Natural killer cell treated with Interleukin-12 subunit alpha and Interleukin-12 subunit beta and Interleukin-15 and Interleukin-18, amount 100 ng/mL, for 72 hours (primary cell): ENCODE measurements at places on chromosomes 1 and 21. TPM values are rescaled to one million over a fixed set of nuclear protein-coding genes. Genes with fewer than 3 reads are reported as not detected.

GRCh38 chr21:31733551-31734149 is 1.7 kb upstream of the SCAF4 start:
- H3K36me3 ChIP-seq: no peaks in the 10 kb centered on the region
- H3K27me3 ChIP-seq: no peaks in the 10 kb centered on the region
- DNase-seq: no peak
- H3K4me1 ChIP-seq: peaks cover 9% of the 10 kb centered on the region
- H3K27ac ChIP-seq: no peak overlapping the region
- H3K4me3 ChIP-seq: no peak overlapping the region

GRCh38 chr21:34726627-34727337 is 58.0 kb downstream of the CLIC6 start:
- H3K27me3 ChIP-seq: peaks cover 14% of the 10 kb centered on the region
- DNase-seq: no peak
- peaks cover 11% of the 10 kb centered on the region for H3K4me1 ChIP-seq
- H3K4me3 ChIP-seq: no peak overlapping the region

DNA sequence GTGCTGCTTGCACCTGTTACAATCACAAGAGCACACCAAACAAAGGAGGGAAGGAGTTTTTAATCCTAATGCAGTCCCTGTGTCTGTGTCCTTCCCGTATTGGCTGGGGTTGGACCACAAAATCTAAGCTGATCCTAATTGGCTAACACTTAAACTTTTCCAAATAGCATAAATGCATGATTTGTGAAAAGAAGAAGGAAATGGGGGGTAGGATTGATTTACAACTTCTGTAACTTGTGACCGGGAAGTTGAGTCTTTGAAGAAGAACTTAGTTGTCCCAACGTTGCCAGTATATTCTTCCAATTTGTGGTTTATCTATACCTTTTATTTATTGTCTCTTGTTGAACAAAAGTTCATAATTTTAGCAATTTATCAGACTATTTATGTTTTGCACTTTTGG is 11.8 kb upstream of the IPP start:
- peaks cover 10% of the 10 kb centered on the region for H3K27me3 ChIP-seq
- H3K4me3 ChIP-seq: no peak overlapping the region
- no peaks in the 10 kb centered on the region for H3K4me1 ChIP-seq
- H3K36me3 ChIP-seq: no peaks in the 10 kb centered on the region
- DNase-seq: no peak

DNA sequence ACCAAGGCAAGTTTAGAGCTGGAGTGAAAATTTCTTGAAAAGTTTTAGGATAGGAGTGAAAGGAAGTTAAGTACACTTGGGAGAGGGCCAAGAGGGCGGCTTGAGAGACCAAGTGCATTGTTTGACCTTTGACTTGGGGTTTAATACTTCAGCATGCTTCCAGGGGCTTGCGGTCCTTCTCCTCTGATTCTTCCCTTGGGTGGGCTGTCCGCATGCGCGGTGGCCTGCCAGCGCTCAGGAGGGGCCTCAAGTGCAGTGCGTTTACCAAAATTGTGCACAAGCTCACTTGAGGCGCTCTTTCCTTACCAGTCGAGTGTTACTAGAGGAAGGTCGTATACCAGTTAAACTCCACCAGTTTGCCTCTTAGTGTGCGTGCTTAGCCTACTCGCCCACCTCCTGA is 91.3 kb upstream of the LYST start:
- no peaks in the 10 kb centered on the region for H3K36me3 ChIP-seq
- no peak overlapping the region for H3K27ac ChIP-seq
- H3K4me1 ChIP-seq: peaks cover 23% of the 10 kb centered on the region
- no peak overlapping the region for H3K4me3 ChIP-seq
- no peaks in the 10 kb centered on the region for H3K27me3 ChIP-seq
- DNase-seq: no peak

- H3K36me3 ChIP-seq: peaks cover 8% of the 10 kb centered on the region
- H3K4me1 ChIP-seq: peaks cover 6% of the 10 kb centered on the region
- no peak overlapping the region for H3K4me3 ChIP-seq
Measured at GRCh38 chr1:200991097-200991614, 32.4 kb downstream of the KIF21B start.

GRCh38 chr1:199522936-199523335 is 504.6 kb upstream of the NR5A2 start:
- peaks cover 5% of the 10 kb centered on the region for H3K27me3 ChIP-seq
- no peak overlapping the region for H3K27ac ChIP-seq
- no peaks in the 10 kb centered on the region for H3K4me1 ChIP-seq
- H3K4me3 ChIP-seq: no peak overlapping the region
- no peak for DNase-seq

The TESK2 gene
- total RNA-seq: 4.0 TPM

The SH3BGR gene
- total RNA-seq: 0.83 TPM

The RIPPLY3 gene
- not detected for total RNA-seq
